ENCODE measurements at places on chromosomes 4 and X.

DNA sequence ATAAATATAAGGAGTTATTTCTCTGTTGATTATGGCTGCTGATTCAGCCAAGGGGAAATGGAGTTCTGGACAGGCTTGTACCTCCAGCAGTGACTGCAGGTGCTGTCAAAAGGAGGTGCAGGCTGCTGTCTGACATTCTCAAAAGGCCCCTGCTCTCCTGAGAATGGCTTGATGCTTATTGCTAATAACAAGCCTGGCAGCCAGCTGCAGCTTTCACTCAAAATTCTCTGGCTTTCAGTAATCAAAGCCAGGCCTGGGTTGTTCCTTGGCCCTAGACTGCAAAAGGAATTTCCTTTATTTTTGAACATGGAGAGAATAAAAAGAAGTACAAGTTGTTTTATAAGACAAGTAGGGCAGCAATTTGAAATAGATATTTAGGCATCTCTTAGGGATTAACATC lies 575.9 kb downstream of the MID1IP1 start:
- DNase-seq, result no peak
- H3K4me3 ChIP-seq, result no peak overlapping the region
- no peaks in the 10 kb centered on the region for H3K36me3 ChIP-seq
- no peak overlapping the region for H3K27ac ChIP-seq

GRCh38 chr4:45317276-45317675 lies 590.9 kb upstream of the GNPDA2 start:
- H3K4me3 ChIP-seq, result no peak overlapping the region
- H3K4me1 ChIP-seq, result no peaks in the 10 kb centered on the region
- H3K27ac ChIP-seq, result no peak overlapping the region
- no peaks in the 10 kb centered on the region for H3K27me3 ChIP-seq

DNA sequence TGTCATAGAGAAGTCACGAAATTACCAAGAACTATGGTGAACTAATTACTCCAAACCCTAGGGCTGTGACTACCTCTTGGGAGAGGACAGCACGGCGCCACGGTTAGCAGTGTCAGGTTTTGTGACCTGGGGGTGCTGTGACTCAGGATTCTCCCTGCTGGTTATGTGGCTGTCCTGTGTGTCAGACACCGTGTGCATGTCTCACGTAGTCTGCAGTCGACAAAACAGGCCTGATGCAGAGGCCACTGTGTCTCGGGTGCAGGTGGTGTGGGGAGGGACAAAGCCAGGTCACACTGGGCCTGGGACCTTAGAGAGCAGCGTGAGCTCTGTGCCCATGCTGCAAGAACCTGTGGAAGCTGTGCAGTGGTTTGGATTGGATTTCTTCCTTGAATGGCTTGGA lies 34.1 kb downstream of the TNIP2 start:
- no peak overlapping the region for H3K4me3 ChIP-seq
- H3K36me3 ChIP-seq, result no peaks in the 10 kb centered on the region
- DNase-seq, result no peak
- no peaks in the 10 kb centered on the region for H3K27me3 ChIP-seq
- H3K4me1 ChIP-seq, result no peaks in the 10 kb centered on the region
- no peak overlapping the region for H3K27ac ChIP-seq

DNA sequence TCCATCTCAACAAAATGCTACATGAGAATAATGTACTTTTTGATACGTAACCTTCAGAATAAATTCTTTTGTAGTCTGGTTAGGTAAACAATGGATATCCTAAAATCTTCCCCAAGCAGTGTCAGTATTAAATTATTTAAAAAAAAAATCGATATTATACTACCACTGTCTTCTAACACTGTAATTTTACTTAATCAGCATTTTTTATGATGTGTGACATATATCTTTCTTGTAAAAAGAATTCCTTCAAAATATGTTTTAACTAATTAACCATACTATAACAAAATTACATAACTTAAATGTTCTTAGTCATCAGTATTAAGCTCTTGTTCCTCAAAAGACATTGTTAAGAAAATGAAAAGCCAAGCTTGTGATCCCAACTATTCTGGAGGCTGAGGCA lies 12.5 kb downstream of the OTUD4 start:
- H3K36me3 ChIP-seq, result peaks cover 6% of the 10 kb centered on the region
- H3K4me1 ChIP-seq, result no peaks in the 10 kb centered on the region
- H3K27me3 ChIP-seq, result no peaks in the 10 kb centered on the region

DNA sequence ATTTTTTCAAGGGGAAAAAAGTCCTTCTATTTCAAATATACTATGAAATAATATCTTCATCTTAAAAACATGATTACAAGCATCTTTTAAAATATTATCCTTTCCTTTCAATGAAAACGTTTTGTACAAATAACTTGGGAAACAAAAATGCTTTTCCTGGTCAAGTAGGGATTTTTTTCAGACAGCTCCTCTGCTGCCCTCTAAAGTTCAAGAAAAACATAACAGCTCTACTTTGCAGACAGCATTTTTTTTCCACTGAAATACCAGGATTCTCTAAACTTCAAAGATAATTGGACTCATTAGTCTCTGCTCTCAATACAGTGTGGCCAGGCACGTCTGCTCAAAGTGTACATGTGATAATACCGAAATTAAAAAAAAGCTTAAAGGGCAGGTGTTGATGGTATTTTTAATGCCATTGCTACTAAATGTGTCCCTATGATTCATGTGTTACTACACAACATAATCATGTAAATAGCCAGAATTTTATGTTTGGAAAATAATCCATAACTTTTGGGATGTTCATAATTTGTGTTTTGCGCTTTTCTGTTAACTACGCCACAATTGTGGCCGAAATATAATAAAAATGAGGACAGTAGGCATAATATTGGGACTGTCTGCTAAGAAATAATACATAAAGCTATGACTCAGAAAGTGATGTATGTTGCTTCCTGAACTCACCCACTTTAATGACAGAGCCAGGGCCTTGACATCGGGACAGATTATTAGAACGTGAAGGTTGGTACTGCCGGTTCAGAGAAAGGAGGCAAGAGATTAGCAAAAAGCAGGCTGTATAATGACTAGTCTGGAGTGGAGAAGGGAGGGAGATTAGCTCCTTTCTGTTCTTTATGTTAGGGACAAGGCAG lies 478.9 kb downstream of the KCNIP4 start:
- H3K36me3 ChIP-seq, result no peaks in the 10 kb centered on the region
- H3K4me1 ChIP-seq, result no peaks in the 10 kb centered on the region
- H3K27ac ChIP-seq, result no peak overlapping the region
- H3K4me3 ChIP-seq, result no peak overlapping the region

- H3K27me3 ChIP-seq, result no peaks in the 10 kb centered on the region
- no peak overlapping the region for H3K4me3 ChIP-seq
- no peaks in the 10 kb centered on the region for H3K4me1 ChIP-seq
- H3K27ac ChIP-seq, result no peak overlapping the region
- DNase-seq, result no peak
- no peaks in the 10 kb centered on the region for H3K36me3 ChIP-seq
Measured at GRCh38 chr4:114191496-114191895, 212.0 kb upstream of the ARSJ start.
